Esophagus squamous epithelium (tissue), 5 donors: ENCODE measurements at places on chromosomes 16 and 17. TPM values are rescaled to one million over a fixed set of nuclear protein-coding genes. Genes with fewer than 3 reads are reported as not detected.

Gene ACAP1
- 3.8 TPM for total RNA-seq

Gene KRT20
- total RNA-seq: not detected

Gene GRB7
- total RNA-seq: 62.0 TPM

Gene BCL6B
- total RNA-seq: 0.79 TPM

Gene TAT
- total RNA-seq: not detected

Gene DOC2A
- not detected for total RNA-seq

Gene HOXB4
- 2.9 TPM for total RNA-seq

Gene RND2
- total RNA-seq: 0.76 TPM
